Nephron progenitor cell (in vitro differentiated cells): ENCODE measurements at places on chromosomes 2 and 18.

DNA sequence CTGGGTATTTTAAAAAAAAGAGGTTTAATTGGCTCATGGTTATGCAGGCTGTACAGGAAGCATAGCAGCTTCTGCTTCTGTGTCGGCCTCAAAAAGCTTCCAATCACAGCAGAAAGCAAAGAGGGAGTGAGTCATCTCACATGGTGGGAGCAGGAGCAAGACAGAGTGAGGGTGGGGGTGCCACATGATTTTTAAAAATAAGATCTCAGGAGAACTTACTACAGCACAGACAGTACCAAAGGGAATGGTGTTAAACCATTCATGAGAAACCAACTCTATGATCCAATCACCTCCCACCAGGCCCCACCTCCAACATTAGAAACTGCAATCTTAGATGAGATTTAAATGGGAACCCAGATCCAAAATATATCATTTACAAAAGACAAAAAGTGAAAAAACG, 14.6 kb downstream of the ZNF519 start:
- peaks cover 99% of the 10 kb centered on the region for H3K36me3 ChIP-seq
- no peak overlapping the region for H3K27ac ChIP-seq
- no peaks in the 10 kb centered on the region for H3K4me1 ChIP-seq

DNA sequence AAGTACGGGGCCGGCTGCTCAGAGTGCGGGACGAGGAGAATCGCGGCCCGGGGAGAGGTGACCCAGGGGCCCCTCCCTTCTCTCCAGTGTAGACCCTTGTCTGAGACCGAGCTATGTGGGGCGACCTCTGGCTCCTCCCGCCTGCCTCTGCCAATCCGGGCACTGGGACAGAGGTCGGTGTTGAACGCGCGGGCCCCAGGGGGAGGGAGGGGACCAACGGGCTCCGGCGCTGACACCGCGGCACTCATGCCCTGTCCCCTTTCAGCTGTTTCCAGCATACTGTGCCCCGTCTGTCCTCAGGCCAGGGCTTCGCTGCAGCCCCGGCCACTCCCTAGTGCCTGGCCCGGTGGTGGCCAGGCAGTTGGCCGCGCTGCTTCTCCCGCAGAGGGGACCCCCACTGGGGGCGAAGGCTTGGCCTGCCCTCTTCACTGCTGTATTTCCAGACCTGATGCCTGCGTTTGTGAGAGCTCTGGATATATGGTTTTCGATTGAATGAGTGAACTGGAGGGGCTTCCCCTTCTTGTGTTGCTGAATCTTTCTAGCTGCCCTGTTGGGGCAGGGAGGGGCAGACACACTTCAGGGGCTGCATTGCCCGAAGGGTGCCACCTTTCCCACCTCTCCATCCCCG, 809 bp downstream of the DBI start:
- no peak overlapping the region for H3K27ac ChIP-seq
- no peaks in the 10 kb centered on the region for H3K27me3 ChIP-seq

- DNase-seq: no peak
- H3K4me1 ChIP-seq: peaks cover 3% of the 10 kb centered on the region
- no peak overlapping the region for H3K4me3 ChIP-seq
Observed at GRCh38 chr2:61718965-61719364, 134.9 kb downstream of the FAM161A start.

- no peaks in the 10 kb centered on the region for H3K36me3 ChIP-seq
- no peak overlapping the region for H3K27ac ChIP-seq
- no peak overlapping the region for H3K4me3 ChIP-seq
Observed at GRCh38 chr2:73117441-73117840, 4.7 kb upstream of the RAB11FIP5 start.

- H3K27me3 ChIP-seq: peaks cover 3% of the 10 kb centered on the region
- no peak overlapping the region for H3K4me3 ChIP-seq
- no peak overlapping the region for H3K27ac ChIP-seq
- no peaks in the 10 kb centered on the region for H3K36me3 ChIP-seq
- no peak for DNase-seq
Observed at GRCh38 chr2:167572883-167573619, 674.3 kb downstream of the STK39 start.

DNA sequence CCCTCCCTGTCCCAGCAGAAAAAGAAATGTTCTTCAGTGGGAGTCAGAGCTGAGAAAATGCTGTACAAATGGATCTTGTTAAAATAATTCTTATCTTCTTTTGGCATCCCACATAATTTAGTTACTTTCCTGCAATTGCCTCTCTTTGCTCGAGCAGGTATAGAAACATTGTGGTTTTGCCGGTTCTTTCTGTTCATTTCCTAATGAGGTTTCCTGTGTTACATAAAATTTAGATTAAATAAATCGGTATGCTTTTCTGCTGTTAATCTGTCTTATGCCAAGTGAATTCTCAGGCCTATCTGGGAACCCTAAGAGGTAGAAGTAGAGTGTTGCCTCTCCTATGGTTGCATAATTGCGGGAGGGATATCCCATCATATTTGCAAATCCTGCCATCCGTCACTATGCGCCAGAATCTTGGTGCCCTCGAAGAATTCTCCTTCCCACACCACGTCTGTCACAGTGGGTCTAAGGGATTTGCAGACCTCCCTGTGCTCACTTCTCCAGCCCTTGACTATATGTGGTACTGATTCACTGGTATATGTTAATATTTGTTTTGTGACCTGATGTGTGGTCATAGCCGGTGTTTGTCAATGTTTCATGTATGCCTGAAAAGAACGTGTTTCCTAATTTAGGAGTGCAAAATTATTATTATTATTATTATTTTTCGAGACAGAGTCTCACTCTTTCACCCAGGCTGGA, 12.2 kb upstream of the HDAC4 start:
- H3K36me3 ChIP-seq: no peaks in the 10 kb centered on the region
- peaks cover 2% of the 10 kb centered on the region for H3K4me1 ChIP-seq
- no peak overlapping the region for H3K4me3 ChIP-seq
- H3K27me3 ChIP-seq: peaks cover 23% of the 10 kb centered on the region

GRCh38 chr2:221571025-221571550, 1.0 kb downstream of the EPHA4 start:
- H3K27ac ChIP-seq: peak overlapping the region; percentile 93
- H3K4me1 ChIP-seq: peaks cover 62% of the 10 kb centered on the region
- peak; percentile 21 for DNase-seq
- H3K4me3 ChIP-seq: peak overlapping the region; percentile 99

DNA sequence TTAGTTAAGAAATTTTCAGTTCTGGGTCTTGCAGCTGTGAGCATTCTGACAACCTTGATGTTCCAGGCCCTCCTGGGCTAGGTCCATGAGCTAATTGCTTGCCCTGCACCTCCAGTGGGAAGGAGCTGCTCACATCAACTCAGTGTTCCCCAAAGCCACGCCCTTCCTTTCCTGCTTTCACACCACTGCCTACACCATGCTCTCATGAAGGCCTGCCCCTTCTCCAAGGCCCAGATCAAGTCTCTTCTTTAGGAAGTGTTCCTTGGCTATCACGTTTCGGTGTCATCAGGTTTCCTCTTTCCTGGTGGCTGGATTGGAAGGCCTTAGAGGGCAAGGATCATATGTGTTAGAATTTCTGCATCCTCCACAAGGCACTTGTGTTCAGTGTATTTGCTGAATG, 18.8 kb downstream of the TMEM127 start:
- no peak overlapping the region for H3K4me3 ChIP-seq
- H3K27ac ChIP-seq: peak overlapping the region; percentile 87
- no peak for DNase-seq
- H3K4me1 ChIP-seq: peaks cover 60% of the 10 kb centered on the region

- H3K4me3 ChIP-seq: peak overlapping the region; percentile 77
- H3K4me1 ChIP-seq: peaks cover 51% of the 10 kb centered on the region
- no peaks in the 10 kb centered on the region for H3K36me3 ChIP-seq
- DNase-seq: peak; percentile 7
Observed at GRCh38 chr18:34710458-34710914, 388 bp downstream of the DTNA start.

GRCh38 chr18:24611075-24611474, 150.6 kb downstream of the HRH4 start:
- peaks cover 4% of the 10 kb centered on the region for H3K36me3 ChIP-seq
- no peak overlapping the region for H3K27ac ChIP-seq
- H3K4me1 ChIP-seq: peaks cover 30% of the 10 kb centered on the region
- peaks cover 9% of the 10 kb centered on the region for H3K27me3 ChIP-seq
- peak; percentile 16 for DNase-seq
- no peak overlapping the region for H3K4me3 ChIP-seq

GRCh38 chr18:57149051-57149450, 2.2 kb downstream of the BOD1L2 start:
- no peak for DNase-seq

GRCh38 chr2:67526283-67526682, 129.2 kb downstream of the ETAA1 start:
- H3K36me3 ChIP-seq: no peaks in the 10 kb centered on the region
- DNase-seq: no peak
- no peak overlapping the region for H3K4me3 ChIP-seq
- H3K4me1 ChIP-seq: peaks cover 6% of the 10 kb centered on the region
- H3K27me3 ChIP-seq: no peaks in the 10 kb centered on the region

DNA sequence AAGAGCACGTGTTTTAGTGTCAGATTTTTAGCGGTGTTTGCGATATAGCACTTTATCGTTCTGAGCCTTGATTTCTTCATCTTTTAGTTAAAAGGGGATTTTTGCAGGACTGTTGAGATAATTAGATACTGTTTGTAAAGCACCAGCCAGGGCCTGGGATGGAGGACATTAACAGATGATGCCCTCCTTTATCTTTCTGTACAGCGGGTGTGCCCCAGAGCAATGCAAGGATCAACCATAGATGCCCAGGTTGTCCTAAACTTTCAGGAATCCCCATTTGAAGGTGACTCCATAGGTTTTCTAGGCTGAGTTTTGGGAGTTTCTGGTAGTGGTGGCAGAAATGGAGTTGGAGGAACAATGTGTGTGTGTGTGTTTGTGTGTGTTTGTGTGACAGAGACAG, 97.0 kb upstream of the SPRED2 start:
- H3K27me3 ChIP-seq: peaks cover 7% of the 10 kb centered on the region
- H3K36me3 ChIP-seq: no peaks in the 10 kb centered on the region

DNA sequence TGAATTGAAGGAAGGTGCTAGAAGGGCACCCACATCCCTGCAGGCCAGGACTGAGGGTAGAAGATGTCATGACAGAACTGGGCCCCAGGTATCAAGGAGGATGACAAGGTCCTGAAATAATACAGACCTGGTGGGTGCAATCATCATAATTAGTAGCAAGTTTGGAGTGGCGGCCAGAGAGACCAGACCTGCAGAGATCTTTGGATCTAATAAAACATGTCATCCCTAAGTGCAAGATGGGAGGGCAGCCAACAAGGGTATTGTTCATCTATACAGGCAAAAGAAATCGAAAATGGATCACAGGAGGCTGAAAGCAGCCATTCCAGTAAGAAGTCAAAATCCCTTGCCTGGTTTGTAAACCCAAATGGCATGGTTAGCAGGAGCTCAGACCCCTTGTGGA, 111.3 kb upstream of the BOD1L2 start:
- peaks cover 5% of the 10 kb centered on the region for H3K4me1 ChIP-seq
- H3K27me3 ChIP-seq: peaks cover 12% of the 10 kb centered on the region
- DNase-seq: no peak
- H3K27ac ChIP-seq: no peak overlapping the region

- peaks cover 42% of the 10 kb centered on the region for H3K36me3 ChIP-seq
- DNase-seq: no peak
- no peaks in the 10 kb centered on the region for H3K27me3 ChIP-seq
Observed at GRCh38 chr18:6843308-6843707, 113.8 kb downstream of the ARHGAP28 start.

GRCh38 chr2:73970850-73971471, 13.7 kb upstream of the TET3 start:
- H3K27me3 ChIP-seq: peaks cover 27% of the 10 kb centered on the region
- H3K36me3 ChIP-seq: no peaks in the 10 kb centered on the region
- H3K27ac ChIP-seq: no peak overlapping the region
- H3K4me3 ChIP-seq: no peak overlapping the region
- DNase-seq: peak; percentile 27

GRCh38 chr2:25151718-25152117, 16.7 kb downstream of the POMC start:
- H3K27me3 ChIP-seq: peaks cover under 1% of the 10 kb centered on the region
- no peak for DNase-seq
- H3K27ac ChIP-seq: no peak overlapping the region
- H3K4me3 ChIP-seq: no peak overlapping the region
- H3K36me3 ChIP-seq: peaks cover 33% of the 10 kb centered on the region

DNA sequence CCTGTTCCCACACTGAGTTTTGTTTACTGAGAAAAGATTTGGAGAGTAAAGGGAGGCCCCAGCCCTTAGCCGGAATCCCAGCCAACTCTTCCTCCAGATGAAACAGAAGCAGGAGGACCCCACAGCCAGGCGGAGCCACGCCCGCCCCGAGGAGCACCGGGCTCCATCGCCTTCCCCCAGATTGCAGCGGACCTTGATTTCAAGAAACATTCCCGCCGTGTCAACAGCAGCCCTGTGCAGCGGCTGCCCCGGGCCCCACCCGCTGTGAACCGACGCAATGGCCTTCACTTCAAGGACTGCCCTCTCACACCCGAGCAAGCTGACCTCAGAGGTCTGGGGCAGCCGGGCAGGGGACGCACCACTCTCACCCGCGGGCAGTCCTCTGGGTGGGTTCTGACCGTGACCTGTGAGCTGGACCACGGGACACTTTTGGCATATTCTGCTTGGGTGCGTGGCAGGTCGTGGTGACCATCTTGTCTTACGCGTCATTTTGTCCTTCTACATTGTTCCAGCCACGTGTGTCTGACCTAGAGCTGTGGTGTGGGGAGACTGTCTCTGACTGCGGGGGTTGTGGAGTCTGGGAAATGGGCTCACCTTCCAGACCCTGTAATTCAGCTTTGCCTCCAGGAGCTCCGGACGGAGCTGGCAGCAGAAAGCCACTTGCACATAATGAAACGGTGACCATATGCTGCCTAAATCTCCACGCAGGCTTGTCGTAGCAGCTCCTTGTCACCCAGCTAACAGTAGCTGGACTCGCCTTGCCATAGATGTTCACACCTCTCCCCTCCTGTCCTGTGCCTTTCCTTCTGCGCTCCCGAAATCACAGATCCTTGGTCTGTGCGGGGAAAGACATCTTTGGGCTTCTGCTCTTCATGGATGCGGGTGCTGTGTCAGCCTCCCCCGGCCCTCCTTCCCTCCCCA, 32.0 kb upstream of the INHBB start:
- no peak for DNase-seq
- no peak overlapping the region for H3K27ac ChIP-seq
- no peaks in the 10 kb centered on the region for H3K36me3 ChIP-seq
- H3K4me1 ChIP-seq: peaks cover 29% of the 10 kb centered on the region
- peaks cover 62% of the 10 kb centered on the region for H3K27me3 ChIP-seq
- no peak overlapping the region for H3K4me3 ChIP-seq

GRCh38 chr2:240428245-240428644, 7.2 kb upstream of the GPC1 start:
- peaks cover 20% of the 10 kb centered on the region for H3K27me3 ChIP-seq
- DNase-seq: no peak
- H3K36me3 ChIP-seq: no peaks in the 10 kb centered on the region
- H3K4me1 ChIP-seq: peaks cover 23% of the 10 kb centered on the region
- no peak overlapping the region for H3K27ac ChIP-seq
- no peak overlapping the region for H3K4me3 ChIP-seq

GRCh38 chr18:52615943-52616342, 275.9 kb downstream of the DCC start:
- H3K27ac ChIP-seq: no peak overlapping the region
- DNase-seq: no peak
- no peaks in the 10 kb centered on the region for H3K36me3 ChIP-seq
- H3K27me3 ChIP-seq: peaks cover 3% of the 10 kb centered on the region
- H3K4me3 ChIP-seq: no peak overlapping the region

GRCh38 chr2:195106681-195107380, 550.2 kb upstream of the SLC39A10 start:
- no peaks in the 10 kb centered on the region for H3K36me3 ChIP-seq
- H3K27me3 ChIP-seq: peaks cover 4% of the 10 kb centered on the region
- no peak for DNase-seq
- no peak overlapping the region for H3K4me3 ChIP-seq
- H3K4me1 ChIP-seq: no peaks in the 10 kb centered on the region

GRCh38 chr2:230941202-230942180, 16.4 kb upstream of the GPR55 start:
- no peak overlapping the region for H3K4me3 ChIP-seq
- peaks cover 4% of the 10 kb centered on the region for H3K27me3 ChIP-seq
- DNase-seq: no peak
